Calu3 (cell line): ENCODE measurements at places on chromosomes 5 and 9. TPM values are rescaled to one million over a fixed set of nuclear protein-coding genes. Genes with fewer than 3 reads are reported as not detected.

Gene SLC34A1
- total RNA-seq: 0.19 and 0.64 TPM in 2 replicates

Gene NIM1K
- total RNA-seq: 0.26 and 0.88 TPM in 2 replicates

Gene IL4
- not detected in 2 replicates for total RNA-seq

DNA sequence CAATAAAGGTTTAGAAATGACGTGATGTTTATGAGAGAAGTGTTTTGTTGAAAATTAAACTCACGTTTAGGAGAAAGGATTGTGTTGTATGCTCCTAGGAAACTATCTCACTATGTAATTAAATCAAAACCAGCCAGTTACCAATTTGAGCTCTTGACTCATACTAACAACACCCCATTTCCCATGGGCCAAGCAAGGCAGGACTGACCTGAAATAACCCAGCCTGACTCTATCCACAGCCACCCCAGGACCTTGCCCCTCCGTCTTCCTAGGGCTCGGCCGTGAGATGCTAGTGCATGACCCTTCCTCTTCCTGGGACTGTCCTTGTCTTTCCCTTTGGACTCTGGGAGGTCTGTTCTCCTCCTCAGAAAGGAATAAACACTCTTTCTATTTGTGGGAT lies 16.4 kb downstream of the TLR4 start:
- DNase-seq: no peak
- H3K4me1 ChIP-seq: no peaks in the 10 kb centered on the region
- no peaks in the 10 kb centered on the region for H3K36me3 ChIP-seq
- H3K4me3 ChIP-seq: no peak overlapping the region
- no peaks in the 10 kb centered on the region for H3K27me3 ChIP-seq

GRCh38 chr5:2453781-2454180 lies 297.7 kb downstream of the IRX2 start:
- H3K27me3 ChIP-seq: no peaks in the 10 kb centered on the region
- no peak for DNase-seq
- H3K27ac ChIP-seq: no peak overlapping the region
- H3K36me3 ChIP-seq: no peaks in the 10 kb centered on the region
- H3K4me1 ChIP-seq: no peaks in the 10 kb centered on the region

- H3K27ac ChIP-seq: no peak overlapping the region
- DNase-seq: no peak
- H3K4me1 ChIP-seq: no peaks in the 10 kb centered on the region
- H3K36me3 ChIP-seq: no peaks in the 10 kb centered on the region
These were observed 190.3 kb downstream of the MELK start for GRCh38 chr9:36762958-36763357.

DNA sequence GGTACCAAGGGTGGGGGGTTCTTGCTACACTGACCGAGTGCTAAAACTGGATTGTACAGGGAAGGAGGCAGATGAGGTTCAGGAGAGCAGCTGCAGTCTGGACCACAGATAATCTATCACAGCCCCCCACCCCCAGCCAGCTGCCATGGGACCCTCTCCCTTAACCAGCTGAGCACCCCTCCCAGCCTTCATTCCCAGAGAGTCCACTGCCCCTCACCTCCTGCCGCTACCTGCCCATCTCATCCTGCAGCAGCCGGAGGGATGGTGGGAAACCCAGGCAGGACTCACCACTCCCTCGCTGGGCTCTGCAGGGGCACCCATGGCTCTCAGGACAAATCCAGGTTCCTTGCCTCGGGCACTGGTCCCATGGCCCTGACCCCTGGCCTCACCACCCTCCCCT lies 66.7 kb downstream of the MRPL36 start:
- H3K4me1 ChIP-seq: no peaks in the 10 kb centered on the region
- no peak overlapping the region for H3K4me3 ChIP-seq
- H3K36me3 ChIP-seq: no peaks in the 10 kb centered on the region
- no peak overlapping the region for H3K27ac ChIP-seq

GRCh38 chr5:1479581-1480188 lies 34.4 kb upstream of the SLC6A3 start:
- no peak overlapping the region for H3K4me3 ChIP-seq
- no peak overlapping the region for H3K27ac ChIP-seq
- H3K4me1 ChIP-seq: no peaks in the 10 kb centered on the region
- no peak for DNase-seq
- H3K27me3 ChIP-seq: no peaks in the 10 kb centered on the region
